ENCODE measurements at places on chromosomes 3 and 15.

- no peak for DNase-seq
Observed at GRCh38 chr3:148735597-148735996, 37.9 kb downstream of the AGTR1 start.

GRCh38 chr3:13577181-13578121, 28.5 kb downstream of the FBLN2 start:
- DNase-seq, result no peak

DNA sequence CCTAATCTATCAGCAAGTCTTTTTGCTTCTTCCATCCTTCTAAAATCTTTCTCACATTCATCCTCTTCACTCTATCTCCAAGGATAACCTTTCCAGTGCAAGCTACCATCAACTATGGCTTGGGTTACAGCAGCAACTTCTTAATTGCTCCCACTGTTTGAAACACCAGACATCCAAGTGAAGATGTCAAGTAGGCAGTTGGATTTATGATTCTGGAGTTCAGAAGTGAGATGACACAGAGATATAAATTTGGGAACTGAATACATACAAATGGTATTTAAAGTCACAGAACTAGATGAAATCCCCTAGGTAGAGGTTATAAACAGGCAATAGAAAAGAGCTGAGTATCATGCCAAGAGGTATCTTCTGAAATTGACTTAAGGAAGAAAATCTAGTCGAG, 3.7 kb downstream of the UBR1 start:
- no peak for DNase-seq

- no peak for DNase-seq
Observed at GRCh38 chr3:14522129-14522691, 17.9 kb downstream of the GRIP2 start.

- DNase-seq, result no peak
Observed at GRCh38 chr3:43046583-43046982, 59.3 kb downstream of the POMGNT2 start.

DNA sequence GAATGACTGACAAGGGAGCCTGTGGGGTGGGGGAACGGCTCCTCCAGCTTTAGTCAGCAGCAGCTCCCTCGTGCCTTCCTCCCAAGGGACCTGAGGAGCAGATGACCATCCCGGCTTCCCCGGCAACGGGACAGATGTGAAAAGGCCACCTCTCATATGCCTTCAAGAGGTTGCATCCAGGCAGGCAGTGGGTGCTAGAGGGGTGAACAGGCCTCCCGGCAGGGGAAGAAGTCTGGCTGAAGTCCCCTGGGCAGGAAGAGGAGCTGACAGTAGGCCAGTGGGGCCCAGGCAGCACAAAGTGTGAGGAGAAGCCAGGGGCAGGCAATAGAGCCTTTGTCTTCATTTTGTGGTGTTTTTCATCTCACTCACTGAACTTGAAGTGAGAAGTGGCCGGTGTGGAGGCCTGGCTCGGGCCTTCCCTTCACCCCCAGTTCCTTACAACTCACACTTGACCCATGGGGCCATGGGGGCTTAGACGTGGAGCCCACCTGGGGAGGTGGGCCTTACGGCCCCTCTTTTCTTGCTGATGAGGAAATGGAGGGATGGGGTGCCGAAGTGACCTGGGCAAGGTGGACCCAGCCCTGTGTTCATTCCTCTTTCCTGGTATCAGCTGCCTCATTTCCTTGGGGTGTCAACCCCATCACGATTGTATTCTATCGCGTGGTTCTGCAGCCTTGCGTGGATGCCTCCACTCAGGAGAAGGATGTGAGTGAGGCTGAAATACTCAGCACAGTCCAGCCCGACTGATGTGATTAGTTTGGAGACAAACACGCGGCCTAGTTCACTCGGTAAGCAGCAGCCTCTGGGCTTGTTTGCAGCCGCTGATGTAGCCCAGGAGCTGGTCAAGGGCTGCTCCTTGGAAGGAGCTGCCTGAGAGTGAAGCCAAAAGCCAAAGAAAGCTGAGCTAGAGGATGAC, 115.5 kb upstream of the ALDH1A3 start:
- no peak for DNase-seq

- DNase-seq, result no peak
Observed at GRCh38 chr15:39744334-39745103, 38.1 kb downstream of the FSIP1 start.

GRCh38 chr3:41369838-41370237, 170.5 kb downstream of the CTNNB1 start:
- peak; percentile 84 for DNase-seq

DNA sequence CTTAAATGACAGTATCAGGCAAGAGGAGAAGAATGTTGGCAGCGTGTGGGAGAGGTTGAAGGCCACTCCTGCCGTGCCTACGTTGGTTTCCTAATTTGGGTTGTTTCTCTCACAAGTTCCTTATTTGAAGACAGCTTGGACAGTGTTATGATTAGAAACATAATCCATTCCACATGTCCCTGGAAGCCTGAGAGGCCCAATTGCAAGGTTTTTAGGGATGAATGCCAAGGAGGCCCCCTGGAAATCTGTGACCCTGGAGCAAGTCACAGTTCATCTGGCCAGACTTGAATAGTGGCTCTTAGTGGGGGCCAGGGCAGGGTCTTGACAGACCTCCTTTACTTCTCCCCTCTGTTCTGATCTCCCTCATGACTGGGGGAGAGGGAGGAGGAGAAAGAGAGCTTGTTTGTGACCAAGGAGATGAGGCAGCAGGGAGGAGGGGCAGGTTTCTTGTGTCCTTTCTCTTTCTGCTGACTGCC, 584.4 kb upstream of the TBL1XR1 start:
- DNase-seq, result peak; percentile 78

DNA sequence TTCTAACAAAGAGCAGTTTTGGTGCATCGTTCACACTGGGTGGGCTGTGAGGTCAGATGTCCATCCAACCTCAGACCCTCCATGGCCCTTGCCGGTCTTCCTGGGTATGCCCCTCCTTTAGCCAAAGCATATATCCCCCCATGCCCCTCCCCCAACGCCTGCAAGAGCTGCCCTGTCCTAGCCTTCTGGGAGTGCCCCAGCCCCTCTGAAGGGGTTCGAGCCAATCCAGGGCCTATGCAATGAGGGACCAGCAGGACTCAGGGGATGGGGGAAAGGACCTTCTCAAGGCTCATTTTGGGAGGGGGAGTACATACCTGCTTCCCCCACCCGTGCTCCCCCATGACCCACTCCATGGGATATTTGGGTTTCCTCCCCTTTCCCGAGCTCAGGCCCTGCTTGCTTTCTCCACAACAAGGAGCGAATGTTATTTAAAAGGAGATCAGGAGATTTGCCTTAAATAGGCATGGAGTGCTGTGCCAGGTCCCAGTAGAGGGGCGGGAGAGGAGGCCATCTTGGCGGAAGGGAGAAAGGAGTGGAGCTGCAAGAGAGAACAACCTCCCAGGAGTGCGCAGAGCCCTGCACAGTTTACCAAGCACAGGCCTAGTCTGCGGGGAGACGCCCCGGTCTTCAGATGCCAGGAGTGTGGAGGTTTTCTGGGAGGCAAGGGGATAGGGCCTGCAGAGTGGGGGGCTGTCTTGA, 18.2 kb downstream of the PIF1 start:
- no peak for DNase-seq

- DNase-seq, result no peak
Observed at GRCh38 chr3:146138902-146139301, 22.1 kb downstream of the PLOD2 start.
